ENCODE measurements at places on chromosomes 7 and 10.
A peak's percentile ranks its signal among the peaks of the same experiment; 100 is the strongest.

DNA sequence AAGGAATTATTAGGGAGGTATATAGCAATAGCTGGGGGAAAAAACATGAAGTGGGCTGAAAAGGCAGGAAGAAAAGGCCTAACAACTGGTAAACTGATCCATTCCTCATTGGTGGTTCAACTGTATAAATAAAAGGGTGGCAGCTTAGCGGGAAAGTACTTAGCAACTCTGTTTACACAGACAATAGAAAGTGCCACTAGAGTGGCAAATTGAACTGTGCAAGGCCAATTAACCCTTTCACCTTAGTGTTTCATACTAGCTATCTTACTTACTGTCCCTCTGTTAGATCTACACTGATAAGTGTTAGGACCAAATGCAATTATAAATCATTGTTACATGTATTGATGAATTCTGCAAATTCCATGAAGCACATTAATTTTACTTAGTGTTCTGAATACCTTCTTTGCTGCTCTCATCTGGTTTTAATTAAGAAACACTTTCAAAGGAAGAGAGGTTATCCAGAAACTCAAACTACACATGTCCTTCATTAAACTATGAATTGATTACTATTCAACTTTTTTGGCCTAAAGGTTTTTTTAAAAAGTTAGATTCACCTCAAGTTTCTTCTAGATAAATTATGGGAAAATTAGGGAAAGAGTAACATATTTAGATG lies 28.0 kb downstream of the DNAJC1 start:
- DNase-seq = peak; percentile 29

DNA sequence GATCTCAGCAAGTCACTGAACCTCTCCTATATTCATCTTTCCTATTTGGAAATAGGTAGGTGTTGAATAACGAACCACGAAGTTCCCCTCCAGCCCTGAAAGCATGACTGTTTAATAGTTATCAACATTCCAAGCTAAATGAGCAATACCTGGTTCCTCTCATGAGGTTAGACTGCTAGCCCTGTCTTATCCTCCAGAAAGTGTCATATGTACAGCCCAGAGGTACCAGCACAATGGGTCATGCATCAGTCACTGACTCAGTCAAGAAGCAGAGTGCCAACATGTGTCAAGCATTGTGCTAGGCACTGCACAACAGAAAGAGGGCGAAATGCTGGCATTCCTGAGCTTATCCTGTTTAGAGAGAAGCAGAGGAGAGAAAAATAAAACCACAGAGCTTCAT lies 70.0 kb downstream of the AMPH start:
- DNase-seq = peak; percentile 38

GRCh38 chr7:55144333-55145317 lies 125.8 kb downstream of the EGFR start:
- no peak for DNase-seq

DNA sequence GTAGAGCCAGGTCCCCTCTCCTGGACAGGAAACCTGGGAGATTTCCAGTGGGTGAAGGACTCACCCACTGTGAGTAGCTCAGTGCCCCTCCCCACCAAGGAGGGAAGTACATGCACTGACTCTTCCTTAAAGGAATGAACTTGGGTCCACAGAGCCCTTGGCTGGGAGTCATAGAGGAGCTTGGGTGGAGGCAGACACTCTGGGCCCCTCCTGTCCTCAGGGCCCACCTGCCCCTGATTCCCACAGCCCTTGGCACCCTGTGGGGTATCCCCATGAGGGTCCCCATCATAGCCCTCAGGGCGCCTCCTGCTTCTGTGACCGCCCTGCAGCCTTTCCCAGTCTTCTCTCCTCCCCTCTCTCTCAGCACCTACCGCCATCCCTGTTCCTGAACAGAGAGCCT lies 3.7 kb downstream of the EN2 start:
- DNase-seq = no peak

DNA sequence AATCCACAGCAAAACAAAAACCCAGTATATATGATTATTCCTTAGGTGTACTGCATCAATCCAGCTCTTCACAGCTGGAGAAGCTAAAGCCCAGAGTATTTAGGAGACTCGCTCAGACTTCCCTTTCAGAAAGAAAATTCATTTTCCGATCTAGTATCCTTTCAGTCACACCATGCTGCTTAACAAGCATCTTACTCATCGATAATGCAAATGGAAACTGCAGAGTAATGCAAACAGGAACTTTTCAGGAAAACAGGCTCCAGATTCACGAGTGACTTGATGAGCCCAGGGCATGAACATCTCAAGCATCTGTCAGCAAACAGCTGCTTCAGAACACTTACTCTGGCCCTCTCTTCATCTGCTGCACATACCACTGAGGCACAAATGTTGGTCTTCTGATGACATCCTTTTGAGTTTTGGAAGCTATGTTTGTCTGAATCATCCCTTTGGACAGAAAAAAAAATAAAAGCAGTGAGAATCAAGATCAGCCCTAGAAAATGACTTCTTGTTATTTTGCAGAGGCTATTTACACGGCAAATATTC lies 24.9 kb upstream of the ZC3HAV1L start:
- DNase-seq = peak; percentile 57

DNA sequence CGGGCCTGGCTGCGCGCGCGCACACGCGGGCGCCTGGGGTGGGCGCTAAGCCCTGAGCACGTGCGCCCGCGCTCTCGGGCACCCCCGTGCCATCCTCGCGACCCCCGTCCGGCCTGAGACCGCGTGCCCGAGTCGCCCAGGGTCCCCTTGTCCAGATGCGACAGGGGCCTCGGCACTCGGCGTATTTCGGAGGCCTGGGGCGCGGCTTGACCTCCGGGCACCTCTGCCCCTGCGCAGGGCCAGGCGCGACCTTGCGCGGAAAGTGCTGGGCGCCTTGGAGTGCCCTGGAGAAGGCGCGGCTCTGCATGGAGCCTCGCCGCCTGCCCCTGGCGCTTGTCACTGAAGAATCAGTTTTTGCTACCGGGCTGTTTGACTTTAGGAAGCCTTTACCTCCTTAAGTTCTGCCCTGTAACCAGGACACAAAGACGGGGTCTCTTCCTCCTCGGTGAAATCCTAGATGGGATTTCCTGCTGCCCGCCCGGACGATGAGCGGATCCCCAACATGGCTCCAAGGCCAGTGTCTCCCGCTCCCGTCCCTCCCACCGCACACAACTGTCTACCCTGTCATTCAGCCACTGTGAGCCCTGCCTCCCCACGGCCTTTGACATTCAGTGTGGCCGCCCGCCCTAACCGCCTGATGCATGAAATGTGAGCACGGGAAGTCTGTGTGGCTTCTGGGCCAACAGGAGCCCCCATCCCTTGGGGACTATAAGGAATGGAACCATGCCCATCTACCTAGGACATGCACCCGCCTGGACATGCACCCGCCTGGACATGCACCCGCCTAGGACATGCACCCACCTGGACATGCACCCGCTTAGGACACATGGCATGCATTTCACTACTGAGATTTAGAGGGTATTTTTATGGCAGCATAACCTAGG lies 1.1 kb upstream of the STK32C start:
- no peak for DNase-seq

DNA sequence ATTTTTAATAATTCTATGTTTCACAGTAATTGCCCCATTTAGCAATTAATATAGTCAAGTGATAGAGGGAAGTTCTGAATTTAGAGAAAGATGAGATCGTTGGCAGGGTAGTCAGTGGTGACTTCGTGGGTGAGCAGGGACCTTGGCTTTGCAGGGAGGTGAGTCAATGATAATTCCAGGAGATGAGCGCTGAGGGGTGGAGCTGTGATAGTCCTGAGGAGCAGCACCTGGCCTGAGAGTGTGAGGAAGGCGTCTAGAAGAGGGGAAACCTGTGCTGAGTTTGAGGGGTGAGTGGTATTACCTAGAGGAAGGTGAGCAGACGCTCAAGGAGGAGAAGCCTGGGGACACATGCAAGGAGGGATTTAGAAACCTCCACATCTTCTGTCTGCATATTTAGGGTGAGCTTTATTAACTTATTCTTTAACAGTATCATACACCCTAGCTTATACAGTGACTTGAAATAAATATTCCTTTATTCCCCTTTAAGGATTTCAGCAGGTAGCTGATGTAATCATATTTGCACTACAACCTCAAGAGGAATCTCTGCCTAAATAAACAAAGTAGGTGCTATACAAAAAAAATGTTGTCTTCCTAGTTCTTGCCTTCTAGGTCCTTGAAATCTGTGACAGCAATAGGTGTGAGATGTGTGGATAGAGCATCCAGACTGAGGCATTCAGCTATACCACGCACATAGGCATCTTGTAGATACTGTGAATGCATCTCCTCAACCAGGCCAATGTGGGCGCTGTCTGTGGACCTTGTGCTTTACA lies 2.1 kb upstream of the TRIL start:
- no peak for DNase-seq

DNA sequence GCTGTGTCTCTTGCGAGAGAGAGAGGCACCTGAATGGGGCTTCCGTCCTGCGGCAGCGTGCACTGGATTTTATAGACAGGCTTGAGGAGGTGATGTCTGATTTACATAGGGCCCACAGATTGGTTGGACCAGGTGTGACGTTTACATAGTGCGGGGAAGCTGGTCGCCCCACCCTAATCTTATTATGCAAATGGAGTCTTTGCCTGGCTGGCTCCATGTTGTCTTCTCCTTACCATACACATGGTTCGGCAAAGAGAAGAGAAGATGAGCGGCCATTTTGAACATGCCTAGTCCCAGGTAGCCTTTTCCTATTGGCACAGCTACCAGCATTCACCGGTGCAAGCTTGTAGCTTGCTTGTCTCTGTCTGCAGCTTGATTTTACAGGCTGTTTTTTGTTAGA lies 238.5 kb upstream of the GALNT17 start:
- no peak for DNase-seq
